Trophoblast cell (in vitro differentiated cells and primary cell): ENCODE measurements at places on chromosomes 5 and 9.

DNA sequence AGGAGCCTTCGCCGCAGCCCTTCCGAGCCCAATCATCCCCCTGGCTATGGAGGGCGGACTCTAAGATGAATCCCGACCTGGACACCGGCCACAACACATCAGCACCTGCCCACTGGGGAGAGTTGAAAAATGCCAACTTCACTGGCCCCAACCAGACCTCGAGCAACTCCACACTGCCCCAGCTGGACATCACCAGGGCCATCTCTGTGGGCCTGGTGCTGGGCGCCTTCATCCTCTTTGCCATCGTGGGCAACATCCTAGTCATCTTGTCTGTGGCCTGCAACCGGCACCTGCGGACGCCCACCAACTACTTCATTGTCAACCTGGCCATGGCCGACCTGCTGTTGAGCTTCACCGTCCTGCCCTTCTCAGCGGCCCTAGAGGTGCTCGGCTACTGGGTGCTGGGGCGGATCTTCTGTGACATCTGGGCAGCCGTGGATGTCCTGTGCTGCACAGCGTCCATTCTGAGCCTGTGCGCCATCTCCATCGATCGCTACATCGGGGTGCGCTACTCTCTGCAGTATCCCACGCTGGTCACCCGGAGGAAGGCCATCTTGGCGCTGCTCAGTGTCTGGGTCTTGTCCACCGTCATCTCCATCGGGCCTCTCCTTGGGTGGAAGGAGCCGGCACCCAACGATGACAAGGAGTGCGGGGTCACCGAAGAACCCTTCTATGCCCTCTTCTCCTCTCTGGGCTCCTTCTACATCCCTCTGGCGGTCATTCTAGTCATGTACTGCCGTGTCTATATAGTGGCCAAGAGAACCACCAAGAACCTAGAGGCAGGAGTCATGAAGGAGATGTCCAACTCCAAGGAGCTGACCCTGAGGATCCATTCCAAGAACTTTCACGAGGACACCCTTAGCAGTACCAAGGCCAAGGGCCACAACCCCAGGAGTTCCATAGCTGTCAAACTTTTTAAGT lies 819 bp downstream of the ADRA1B start:
- no peak for DNase-seq

- no peak for DNase-seq
Measured at GRCh38 chr9:137350696-137351584, 48.9 kb upstream of the NRARP start.

DNA sequence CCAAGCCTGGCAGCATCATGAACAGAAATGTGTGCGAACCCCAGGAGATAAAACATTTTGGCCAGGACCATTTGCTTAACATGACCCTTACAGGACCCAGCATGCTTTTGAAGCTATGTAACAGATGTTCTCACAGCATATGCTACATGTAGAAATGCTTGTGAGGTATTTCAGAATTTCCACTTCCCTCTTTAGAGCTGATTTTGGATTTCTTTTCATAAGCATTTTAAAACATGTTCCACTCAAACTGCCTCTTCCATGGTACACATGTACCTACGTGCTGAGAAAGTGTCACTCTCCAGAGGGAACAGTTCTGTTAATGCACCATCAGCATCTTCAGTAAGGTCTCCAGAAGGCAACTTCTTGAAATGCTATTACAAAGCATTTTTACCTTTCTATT lies 15.7 kb upstream of the TSSK1B start:
- DNase-seq: no peak

GRCh38 chr9:35757226-35757891 lies 3.3 kb upstream of the MSMP start:
- DNase-seq: peak; percentile 17

GRCh38 chr9:36762958-36763357 lies 190.3 kb downstream of the MELK start:
- DNase-seq: no peak

- DNase-seq: no peak
Measured at GRCh38 chr5:54514291-54514690, 3.3 kb upstream of the SNX18 start.

- DNase-seq: no peak
Measured at GRCh38 chr5:142780871-142781270, 10.7 kb downstream of the ARHGAP26 start.

- DNase-seq: no peak
Measured at GRCh38 chr9:7097785-7098752, 340.3 kb downstream of the KDM4C start.

DNA sequence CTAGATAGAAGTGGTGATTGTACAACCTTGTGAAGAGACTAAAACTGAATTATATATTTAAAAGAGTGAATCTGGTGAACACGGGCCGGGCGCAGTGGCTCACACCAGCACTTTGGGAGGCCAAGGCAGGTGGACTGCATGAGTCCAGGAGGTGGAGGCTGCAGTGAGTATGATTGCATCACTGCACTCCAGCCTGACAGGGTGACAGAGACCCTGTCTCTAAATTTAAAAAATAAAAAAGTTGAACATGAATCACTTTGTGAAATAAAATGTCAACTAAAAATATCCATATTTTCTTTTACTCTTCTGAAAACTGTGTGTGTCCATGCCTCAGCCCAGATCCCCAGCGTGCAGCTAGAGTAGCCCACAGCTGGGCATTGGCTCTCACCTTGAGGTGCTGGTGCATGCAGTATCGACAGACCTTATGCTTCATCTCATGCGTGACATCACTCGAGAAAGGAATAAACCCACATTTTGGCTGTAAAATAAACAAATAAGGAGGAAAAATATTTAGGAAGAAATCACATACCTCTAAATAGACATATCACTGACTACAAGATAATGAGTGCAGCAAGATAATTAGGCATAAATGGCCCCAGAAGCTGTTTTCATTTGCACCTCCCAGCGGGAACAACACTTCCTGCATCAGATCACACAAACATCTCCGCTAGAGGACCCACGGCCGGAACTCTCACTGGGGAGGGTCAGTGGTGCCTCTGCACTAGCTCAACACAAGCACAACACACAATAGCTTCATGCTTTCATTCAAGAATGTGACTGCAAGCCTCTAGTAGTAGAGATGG lies 22.1 kb downstream of the IPPK start:
- no peak for DNase-seq

DNA sequence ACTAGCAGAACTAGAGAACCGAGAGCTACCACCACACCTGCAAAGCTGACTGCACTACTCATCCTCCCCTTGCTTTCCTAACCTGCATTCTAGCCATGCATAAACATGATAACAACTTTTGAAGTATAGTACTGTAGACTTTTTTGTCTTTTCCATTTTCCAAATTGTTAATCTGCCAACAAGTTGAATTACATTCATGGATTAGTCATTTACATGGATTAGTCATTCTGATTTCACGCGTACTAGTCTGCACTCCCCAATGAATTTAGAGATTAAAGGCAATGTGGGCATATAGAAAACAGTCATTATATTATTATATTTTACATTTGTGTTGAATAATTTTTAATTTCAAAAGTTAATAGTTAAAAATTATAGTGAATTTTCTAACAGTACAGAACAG lies 81.4 kb downstream of the EDIL3 start:
- no peak for DNase-seq

- no peak for DNase-seq
Measured at GRCh38 chr5:28862860-28863196, 1824.4 kb upstream of the CDH9 start.

DNA sequence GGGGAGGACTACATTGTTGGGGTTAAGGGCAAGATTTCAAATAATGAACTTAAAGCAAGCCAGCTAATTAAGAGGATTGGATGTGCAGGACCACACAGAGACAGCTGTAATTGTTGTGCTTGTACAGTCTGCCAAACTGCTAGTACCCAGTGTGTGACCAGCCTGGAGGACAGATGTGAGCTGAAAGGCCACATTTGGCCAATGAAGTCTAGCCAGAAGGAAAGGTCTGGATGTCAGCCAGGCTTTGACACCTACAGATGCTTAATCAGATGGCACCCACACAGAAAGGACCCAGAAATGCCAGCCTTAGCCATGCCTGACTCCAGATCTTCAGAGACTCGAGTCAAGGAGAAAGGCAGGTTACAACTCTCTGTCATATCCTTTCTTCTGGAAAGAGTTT lies 491.1 kb downstream of the KIF4B start:
- DNase-seq: no peak

- DNase-seq: peak; percentile 4
Measured at GRCh38 chr5:72324189-72324825, 4.1 kb downstream of the PTCD2 start.

DNA sequence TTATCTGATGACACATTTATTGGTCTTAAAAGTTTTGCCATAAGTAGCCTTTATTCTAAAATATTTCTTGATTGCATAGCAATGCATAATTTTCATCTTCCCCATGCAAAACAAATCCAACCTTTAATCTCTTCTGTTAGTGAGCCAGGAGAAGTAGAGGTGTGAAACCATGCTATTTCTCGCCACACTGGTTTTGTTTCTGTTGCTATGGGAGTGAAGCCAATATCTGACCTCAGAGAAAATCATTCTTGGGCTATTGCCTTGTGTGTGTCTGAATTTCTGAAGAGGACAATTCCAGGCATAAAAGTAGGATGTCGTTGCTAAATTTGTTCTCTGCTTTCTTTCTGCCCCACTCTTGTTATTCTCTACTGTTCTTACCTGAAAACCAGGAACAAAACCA lies 183.6 kb downstream of the PTTG1 start:
- DNase-seq: no peak

DNA sequence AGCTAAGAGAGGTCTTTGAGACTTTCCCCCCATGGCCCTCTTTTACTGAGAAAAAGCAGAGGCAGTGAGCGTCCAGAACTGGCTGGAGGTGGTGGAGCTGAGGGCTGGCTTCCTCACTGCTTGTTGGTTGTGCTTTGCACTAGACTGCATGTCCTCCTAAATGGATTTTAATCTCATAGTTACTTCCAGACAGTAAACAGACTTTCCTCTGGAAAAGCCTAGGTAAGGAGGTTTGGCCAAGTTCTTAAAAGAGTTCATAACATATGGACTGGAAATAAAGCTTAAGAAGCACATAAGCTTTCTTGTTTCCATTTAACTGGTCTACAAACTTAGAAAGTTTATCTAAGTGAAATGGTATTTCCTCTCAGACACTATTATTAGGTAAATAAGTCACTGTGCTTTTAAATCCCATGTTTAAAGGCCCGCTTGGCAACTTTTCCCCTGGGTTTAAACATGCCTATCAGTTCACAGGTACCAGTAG lies 2.0 kb downstream of the ASPN start:
- no peak for DNase-seq

- DNase-seq: peak; percentile 14
Measured at GRCh38 chr5:68273717-68274409, 58.3 kb downstream of the PIK3R1 start.

- DNase-seq: no peak
Measured at GRCh38 chr5:145579301-145579700, 255.8 kb downstream of the PRELID2 start.

GRCh38 chr9:92634712-92635605 lies 35.0 kb downstream of the IPPK start:
- peak; percentile 67 for DNase-seq

GRCh38 chr5:151880324-151880723 lies 44.3 kb downstream of the GLRA1 start:
- DNase-seq: no peak

DNA sequence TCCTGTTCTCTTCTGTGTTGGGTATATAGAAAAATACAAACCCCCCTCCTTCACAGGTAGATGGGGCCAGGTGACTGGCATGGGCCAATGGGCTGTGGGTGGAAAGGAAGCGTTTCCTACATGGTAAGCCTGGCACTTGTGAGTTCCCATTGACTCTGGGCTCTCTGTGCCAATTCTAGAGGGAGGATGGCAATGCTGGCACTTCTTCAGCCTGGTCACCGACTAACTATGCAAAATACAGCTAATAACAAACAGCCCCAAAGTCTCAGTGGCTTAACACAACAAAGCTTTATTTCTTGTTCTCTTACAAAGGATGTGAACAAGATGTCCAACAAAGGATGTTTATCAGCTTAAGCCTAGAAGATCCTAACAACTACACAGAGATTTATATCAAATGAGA lies 258.1 kb downstream of the SYK start:
- no peak for DNase-seq

GRCh38 chr5:54148067-54148845 lies 162.1 kb downstream of the ARL15 start:
- DNase-seq: no peak

DNA sequence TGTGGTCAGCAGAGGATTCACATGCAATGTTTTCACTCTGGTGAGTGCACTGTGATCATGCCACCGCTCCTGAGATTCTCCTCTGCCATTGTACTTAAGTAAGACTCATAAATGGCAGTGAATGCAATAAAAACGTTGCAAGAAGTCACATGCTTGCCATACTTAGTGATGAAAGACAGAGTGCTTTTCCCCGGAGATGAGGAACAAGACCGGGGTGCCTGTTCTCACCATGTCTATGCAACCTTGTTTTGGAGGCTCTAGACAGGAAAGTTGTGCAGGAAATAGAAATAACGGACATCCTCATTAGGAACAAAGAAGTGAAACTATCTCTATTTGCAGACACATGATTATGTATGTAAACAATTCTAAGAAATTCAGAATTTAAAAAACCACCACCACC lies 84.7 kb upstream of the IRX2 start:
- DNase-seq: no peak

- DNase-seq: no peak
Measured at GRCh38 chr5:180456792-180457191, 37.4 kb upstream of the CNOT6 start.

DNA sequence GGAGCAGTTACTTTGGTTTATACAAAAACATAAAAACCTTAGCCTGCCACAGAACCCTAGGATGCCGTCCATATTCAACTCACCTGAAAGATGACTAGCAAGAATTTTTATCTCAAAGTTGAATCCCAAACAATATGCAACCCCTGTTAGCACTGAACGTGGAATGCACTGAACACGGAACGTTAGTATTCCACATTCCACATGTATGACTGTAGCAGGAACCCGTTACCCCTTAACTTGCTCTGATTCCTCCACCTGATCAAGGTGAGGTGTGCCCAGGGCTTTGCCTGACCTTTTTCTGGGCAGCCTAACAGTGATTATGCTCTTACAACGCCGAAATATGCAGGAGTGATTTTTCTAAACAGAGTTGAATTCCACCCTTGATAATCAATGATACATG lies 43.7 kb downstream of the AK8 start:
- DNase-seq: no peak

GRCh38 chr5:180373454-180373853 lies 20.3 kb upstream of the GFPT2 start:
- DNase-seq: no peak

- DNase-seq: no peak
Measured at GRCh38 chr9:33099754-33100153, 23.3 kb upstream of the SMU1 start.

- peak; percentile 27 for DNase-seq
Measured at GRCh38 chr5:132302413-132302812, 8.2 kb downstream of the SLC22A4 start.

DNA sequence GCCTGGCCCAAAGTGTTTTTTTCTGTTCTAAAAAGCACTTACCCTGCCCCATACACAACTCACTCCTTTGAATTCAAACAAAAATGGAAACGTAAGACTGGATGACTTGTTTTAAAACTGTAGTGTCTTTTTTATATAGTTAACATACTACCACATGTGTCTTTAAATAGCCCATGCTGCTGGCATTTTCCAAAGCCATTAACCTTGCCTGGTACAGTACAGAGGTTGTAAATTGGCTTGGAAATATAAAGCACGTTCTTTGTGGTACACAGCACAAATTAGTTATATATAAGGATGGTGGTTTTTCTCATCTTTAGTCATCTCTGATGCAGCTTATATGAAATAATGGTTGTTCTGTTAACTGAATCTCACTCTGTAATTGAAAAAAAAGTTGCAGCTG lies 519.7 kb upstream of the ZNF608 start:
- DNase-seq: no peak

- no peak for DNase-seq
Measured at GRCh38 chr5:109857405-109858031, 167.8 kb downstream of the MAN2A1 start.
